Left renal cortex interstitium (tissue), 4 donors: ENCODE measurements at places on chromosomes 1 and 21. TPM values are rescaled to one million over a fixed set of nuclear protein-coding genes. Genes with fewer than 3 reads are reported as not detected.

The CFHR4 gene
- polyA plus RNA-seq = not detected

- no peak for DNase-seq
These were observed 34.0 kb upstream of the ADGRL4 start for GRCh38 chr1:79040424-79041082.

The SLC41A1 gene
- polyA plus RNA-seq = 34.0 TPM

DNA sequence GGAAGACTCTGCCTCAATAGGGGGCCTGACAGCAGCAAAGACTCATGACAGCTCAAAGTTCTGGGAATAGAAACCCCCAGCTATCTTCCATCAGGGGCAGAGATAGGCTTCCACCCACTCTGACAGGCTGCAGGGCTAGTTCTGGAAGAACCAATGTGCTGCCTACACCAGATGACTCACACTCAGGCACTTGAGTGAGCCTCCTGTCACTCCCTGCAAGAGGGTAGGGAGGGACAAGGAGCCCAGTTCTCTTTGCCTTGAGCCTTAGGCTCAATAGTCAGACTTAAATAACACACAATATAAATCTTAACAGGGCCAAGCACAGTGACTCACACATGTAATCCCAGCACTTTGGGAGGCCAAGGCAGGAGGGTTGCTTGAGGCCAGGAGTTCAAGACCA lies 386.4 kb downstream of the HHAT start:
- DNase-seq = no peak

The ICOSLG gene
- polyA plus RNA-seq = 10.7 TPM

DNA sequence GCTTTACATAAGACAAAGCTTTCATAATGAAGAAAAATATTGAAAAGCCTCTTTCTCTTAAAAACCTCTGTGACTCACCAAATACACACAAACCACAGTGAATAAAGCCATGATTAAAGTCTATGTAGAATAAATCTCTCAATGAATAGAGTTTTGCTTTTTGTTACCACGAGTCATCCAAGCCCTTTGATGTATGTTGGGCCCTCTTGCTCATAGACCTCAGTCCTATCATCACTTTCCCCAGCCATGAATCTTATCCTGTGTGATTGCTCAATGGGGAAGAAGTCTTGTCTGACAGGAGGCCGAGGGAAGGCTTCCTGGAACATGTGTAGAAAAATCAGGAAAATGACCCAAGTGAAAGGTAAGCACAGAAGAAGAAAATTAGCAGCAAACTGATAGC lies 60.8 kb downstream of the NGF start:
- no peak for DNase-seq

GRCh38 chr1:226738421-226738994 lies 574 bp downstream of the ITPKB start:
- no peak for DNase-seq

The OR2G2 gene
- polyA plus RNA-seq = not detected

The PTPN14 gene
- 42.9 TPM for polyA plus RNA-seq

- DNase-seq = no peak
These were observed 54.4 kb downstream of the NR5A2 start for GRCh38 chr1:200081969-200082245.

GRCh38 chr1:54835970-54836369 lies 34.8 kb upstream of the TTC22 start:
- DNase-seq = no peak

- DNase-seq = no peak
These were observed 1.0 kb downstream of the ALDH4A1 start for GRCh38 chr1:18901147-18901951.

- no peak for DNase-seq
These were observed 32.3 kb upstream of the PRDM2 start for GRCh38 chr1:13667691-13668090.

The GJA8 gene
- polyA plus RNA-seq = 0.35 TPM

GRCh38 chr1:181743878-181744312 lies 260.6 kb downstream of the CACNA1E start:
- no peak for DNase-seq

- no peak for DNase-seq
These were observed 873 bp downstream of the IFT25 start for GRCh38 chr1:53944469-53945182.
